ENCODE measurements at places on chromosomes 3 and 15.

- H3K36me3 ChIP-seq, result no peaks in the 10 kb centered on the region
- H3K4me1 ChIP-seq, result no peaks in the 10 kb centered on the region
- H3K27me3 ChIP-seq, result peaks cover 3% of the 10 kb centered on the region
- no peak overlapping the region for H3K27ac ChIP-seq
- H3K4me3 ChIP-seq, result no peak overlapping the region
- DNase-seq, result no peak
Measured at GRCh38 chr15:60017538-60018520, 13.7 kb downstream of the FOXB1 start.

DNA sequence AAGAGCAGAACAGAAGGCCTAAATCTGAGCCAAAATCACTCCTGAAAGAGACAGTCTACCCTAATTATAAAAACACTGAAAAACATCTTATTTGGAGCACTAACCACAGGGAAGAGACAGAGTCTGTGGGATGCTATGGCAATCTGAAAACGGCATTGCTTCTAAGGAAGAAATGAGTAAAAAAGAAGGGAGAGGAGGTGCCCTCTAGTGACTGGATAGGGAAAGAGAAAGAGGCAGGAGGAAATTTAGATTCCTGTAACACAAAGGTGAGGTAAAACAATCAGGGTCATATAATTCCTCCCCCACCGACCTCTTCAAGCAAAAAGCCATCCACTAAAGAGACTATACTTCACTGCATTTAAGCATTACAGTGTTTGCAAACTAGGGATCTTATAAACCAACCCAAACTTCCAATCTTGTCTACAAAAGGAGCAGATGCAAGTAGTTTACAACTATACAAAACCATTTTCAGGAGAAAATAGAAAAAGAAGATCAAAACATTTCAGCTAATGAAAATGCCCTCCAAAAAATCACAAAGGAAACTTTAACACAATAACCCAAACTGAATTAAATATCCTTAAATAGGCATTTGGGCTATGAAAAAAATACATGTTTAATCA, 32.6 kb downstream of the HACD2 start:
- DNase-seq, result no peak
- no peak overlapping the region for H3K4me3 ChIP-seq
- no peak overlapping the region for H3K27ac ChIP-seq
- H3K36me3 ChIP-seq, result no peaks in the 10 kb centered on the region
- H3K27me3 ChIP-seq, result no peaks in the 10 kb centered on the region

DNA sequence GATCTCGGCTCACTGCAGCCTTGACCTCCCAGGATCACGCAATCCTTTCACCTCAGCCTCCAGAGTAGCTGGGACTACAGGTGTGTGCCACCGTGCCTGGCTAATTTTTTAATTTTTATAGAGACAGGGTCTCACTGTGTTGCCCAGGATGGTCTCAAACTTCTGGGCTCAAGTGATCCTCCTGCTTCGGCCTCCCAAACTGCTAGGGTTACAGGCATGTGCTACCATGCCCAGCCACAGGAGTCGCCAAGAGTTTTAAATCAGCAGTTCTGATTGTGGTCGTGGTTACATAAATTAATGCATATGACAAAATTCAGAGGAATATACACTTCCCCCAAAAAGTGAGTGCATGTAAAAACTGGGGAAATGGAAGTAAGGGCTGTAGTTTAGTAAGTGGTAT, 32.9 kb downstream of the MEGF11 start:
- H3K36me3 ChIP-seq, result no peaks in the 10 kb centered on the region
- no peak for DNase-seq
- H3K4me3 ChIP-seq, result no peak overlapping the region
- H3K27ac ChIP-seq, result no peak overlapping the region

- peak; percentile 18 for DNase-seq
- no peaks in the 10 kb centered on the region for H3K27me3 ChIP-seq
- no peak overlapping the region for H3K27ac ChIP-seq
- H3K36me3 ChIP-seq, result no peaks in the 10 kb centered on the region
Measured at GRCh38 chr15:94042180-94042928, 189.0 kb upstream of the MCTP2 start.

DNA sequence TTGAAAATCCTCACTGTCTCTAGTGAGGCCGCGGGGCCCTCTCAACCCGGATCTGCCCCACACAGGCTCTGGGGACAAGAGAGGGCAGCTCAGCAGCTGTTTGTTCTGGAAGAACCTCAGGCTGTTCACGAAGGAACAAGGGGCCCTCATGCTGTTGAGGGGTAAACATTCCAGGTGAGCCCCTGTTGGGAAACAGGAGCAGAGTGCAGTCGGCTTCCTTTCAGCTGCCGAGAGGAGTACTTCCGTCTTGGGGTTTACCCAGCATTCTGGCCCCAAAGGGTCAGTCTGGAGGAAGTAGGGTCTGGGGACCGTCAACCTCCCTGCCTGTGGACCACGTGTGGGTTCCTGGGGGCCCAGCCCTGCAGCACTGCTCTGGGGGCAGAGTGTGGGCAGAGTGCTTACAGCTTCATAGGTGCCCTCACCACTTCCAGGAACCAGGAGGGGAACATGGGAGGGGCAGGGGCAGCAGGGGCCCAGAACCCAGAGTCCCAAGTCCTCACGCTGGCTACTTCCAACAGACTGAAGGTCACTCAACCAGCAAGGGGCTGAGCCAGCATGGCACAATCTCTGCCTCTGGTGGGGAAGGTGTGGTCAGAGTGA, 49.2 kb upstream of the CTSH start:
- DNase-seq, result no peak
- no peak overlapping the region for H3K4me3 ChIP-seq
- no peaks in the 10 kb centered on the region for H3K36me3 ChIP-seq
- H3K4me1 ChIP-seq, result no peaks in the 10 kb centered on the region

All from colonic mucosa (tissue), 4 donors.